ENCODE measurements at places on chromosomes 3 and 15.

DNA sequence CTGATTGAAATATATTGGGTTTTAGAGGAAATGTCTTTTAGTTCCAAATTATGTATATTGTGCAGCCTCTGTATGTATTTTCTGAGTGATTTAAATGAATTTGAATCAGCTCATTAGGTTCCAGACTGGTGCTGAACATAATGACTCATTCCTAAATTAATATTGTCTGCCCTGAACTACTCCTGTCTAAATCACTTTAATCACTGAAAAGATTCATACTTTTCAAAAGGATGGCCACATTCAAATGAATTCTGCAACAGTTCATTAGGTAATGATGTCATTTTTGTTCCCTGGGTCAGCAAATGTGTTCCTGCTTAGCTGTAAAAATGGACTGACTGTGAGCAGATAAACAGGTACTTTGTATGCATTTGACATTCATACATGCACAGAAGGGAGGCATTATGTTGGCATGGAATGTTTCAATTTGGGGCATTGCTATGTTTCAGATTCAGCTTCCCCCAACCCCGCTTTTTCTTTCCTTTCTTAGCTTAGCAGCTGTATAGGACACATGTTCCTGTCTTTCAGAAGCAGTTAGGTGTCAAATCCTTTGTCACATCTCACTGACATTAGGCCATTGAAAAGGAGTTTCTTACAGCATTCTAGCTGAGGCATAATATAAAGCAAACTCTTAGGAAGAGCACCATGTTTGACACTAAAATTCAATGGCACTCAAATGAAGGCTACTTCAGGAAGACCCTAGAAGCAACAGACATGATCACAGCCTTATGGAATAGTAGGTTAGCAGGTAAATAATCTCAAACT, 318.5 kb upstream of the ARPP21 start:
- no peak for DNase-seq

GRCh38 chr15:77251662-77252061, 168.2 kb downstream of the PEAK1 start:
- no peak for DNase-seq

- no peak for DNase-seq
These were observed 14.1 kb upstream of the SLC35G2 start for GRCh38 chr3:136804813-136805212.

DNA sequence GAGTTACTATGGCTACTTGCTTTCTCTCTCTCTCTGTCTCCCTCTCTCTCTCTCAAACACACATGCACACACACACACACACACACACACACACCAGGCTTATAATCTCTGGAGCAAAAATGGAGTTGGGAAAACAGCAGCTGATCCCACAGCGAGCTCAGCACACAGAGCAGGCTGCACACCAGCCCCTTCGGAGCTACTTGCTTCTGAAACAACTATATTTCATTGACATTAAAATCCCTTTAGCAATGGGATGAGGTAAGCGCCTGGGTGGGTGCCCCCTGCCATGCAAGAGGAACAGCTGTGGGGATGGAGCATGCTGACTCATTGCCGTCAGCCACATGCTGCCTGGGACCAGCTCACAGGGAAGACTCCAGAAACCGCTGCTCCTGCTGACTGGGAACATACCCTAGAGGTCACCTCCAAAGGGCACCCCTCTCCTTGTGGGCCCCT, 45.7 kb downstream of the B3GNT5 start:
- no peak for DNase-seq
